T-cell (primary cell): ENCODE measurements at places on chromosomes 2 and 18.

DNA sequence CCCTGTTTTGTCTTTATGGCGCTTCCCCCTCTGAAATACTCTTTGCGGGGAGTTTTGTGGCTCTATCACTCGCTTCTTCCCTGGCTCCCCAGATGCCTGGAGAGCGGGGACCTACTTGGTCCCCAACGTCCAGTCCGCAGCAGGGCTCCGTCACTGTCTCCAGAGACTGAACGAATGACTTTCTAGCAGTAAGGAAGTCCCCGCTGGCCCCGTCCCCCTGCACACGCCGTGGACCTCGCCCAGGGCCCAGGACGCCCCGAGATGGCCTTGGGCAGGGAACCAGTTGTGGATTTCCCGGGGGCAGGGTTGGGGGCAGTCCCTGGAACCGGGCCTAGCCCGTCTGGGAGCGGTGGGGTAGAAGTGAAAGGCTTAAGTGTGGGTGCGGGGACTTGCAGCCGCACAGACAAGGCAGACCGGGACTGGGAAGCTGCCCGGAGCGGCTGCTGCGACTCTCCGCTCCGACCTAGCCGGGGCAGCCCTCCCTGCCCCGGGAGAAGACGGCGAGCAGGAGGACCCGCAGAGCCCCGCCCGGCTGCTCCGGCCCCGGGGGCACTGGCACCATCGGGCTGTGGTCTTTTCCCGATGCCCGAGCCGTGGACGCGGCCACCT, 821 bp upstream of the EPHA4 start:
- DNase-seq, result peak; percentile 8

- no peak for DNase-seq
Measured at GRCh38 chr2:238946318-238947242, 98.7 kb downstream of the TWIST2 start.

GRCh38 chr2:71494523-71495155, 41.3 kb downstream of the DYSF start:
- no peak for DNase-seq

GRCh38 chr2:30649278-30649677, 158.0 kb downstream of the CAPN13 start:
- no peak for DNase-seq

GRCh38 chr18:49565612-49566011, 3.8 kb downstream of the LIPG start:
- no peak for DNase-seq

DNA sequence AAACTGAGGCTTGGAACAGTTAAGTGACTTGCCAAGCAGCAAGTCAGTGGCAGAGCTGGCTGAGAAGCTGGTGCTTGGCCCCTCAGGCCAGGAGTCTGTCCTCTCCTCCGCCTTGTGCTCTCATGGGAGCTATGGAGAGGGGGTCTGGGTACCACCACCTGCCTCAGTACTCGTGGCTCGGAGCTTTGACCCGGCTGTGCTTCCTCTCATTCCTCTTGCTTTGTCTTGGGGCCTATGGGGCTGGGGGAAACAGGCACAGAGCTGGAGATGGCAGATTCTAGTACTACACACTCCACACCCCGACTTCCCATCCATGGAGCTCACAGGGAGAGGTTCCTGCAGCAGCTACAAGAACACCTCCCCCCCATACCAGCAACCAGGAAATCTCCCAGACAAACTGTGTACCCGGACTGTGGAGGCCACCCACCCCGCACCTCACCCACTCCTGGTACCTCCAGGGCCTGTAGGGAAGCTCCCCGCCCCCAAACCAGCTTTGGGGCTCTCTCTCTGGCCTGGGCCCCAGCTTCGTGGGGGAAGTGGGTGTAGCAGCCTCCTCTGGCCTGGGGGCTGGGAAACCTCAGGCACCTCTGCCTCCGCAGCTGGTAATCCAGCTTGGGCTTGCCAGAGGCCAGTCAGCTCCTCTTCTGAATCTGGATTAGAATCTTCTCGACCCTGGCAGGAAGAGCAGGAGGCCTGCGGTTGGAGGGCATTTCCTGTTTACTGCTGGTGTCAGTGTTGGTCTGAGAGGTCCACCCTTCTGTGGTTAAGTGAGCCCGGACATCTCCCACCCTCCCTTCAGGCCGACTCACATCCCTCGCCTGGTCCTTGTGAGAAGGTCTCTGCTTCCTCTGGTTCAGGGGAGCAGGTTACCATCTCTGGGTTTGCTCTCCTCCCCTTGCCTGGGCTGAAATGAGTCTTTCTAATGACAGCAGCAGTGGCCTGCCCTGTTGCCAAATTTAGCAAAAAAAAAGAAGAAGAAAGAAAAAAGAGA, 22.3 kb upstream of the RHOB start:
- DNase-seq, result peak; percentile 21

DNA sequence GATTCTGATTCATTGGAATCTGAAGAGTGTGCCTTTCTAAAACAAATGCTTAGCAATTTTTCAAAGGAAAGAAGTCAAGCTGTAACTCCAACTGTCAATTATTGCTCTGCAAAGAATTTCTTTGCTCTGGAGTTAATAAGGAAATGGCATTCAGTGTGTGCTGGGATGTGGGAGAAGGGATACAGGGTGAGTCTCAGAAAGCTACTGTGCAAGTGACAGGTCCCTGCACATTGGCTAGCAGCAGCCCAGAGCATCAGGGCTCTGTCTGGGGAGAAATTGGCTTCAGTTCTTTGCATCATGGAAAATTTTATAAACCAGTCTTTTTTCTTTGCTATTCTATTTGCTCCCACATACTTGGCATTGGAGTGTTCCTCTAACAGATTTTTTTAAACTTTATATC, 1.1 kb upstream of the SYT4 start:
- DNase-seq, result no peak

- DNase-seq, result no peak
Measured at GRCh38 chr18:45374878-45375630, 240.2 kb upstream of the SLC14A2 start.

- no peak for DNase-seq
Measured at GRCh38 chr2:200592406-200593075, 6.7 kb downstream of the AOX1 start.

- no peak for DNase-seq
Measured at GRCh38 chr2:200021449-200022114, 66.2 kb downstream of the MAIP1 start.

DNA sequence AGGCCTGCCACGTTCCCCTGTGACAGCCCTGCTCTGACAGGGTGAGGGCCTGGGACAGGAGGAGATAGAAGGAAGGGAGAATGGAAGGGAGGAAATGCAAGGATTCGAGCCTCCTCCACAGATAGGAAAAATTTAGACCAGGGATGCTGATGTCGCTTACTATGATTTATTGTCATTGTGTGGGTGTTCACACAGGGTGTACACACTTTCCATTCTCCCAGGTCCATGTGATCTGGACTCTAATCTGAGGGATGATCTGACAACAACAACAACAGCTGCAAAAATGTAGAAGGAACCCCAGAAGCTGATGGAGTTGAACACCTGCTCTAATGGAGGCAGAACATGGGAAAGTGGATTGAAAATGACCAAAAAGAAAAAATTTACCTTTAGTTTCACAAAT, 231.7 kb upstream of the TNP1 start:
- DNase-seq, result no peak

DNA sequence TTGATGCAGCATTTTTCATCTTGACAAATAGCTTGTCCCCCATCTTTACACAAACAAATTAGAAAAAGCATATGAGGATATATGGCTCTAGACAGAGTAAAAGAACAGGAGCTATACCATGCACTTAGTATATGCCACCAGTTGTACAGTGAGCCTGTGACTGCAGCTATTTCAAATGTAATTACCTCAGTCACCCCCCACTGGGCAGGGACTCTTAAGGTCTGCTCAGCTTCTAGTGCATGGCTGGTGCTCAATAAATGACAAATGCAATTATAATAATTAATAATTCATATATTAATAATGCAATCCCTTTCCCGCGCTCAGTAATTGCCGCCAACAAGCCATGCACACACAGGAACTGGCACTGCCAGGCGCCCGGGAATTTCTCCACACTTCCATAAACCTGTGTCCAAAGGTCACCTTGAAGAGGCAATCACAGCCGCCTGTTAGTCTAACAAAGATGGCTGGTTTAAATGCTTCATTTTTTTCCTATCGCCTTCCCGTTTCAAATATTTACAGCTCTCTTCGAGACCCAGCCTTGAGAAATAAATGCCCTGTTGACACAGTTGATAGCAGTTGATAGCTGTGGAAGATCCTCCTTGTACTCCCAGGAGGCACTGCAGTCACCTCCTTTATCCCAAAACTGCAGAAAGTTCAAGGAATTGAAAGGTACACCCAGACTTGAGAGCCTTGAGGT, 156.6 kb downstream of the INO80D start:
- DNase-seq, result no peak

DNA sequence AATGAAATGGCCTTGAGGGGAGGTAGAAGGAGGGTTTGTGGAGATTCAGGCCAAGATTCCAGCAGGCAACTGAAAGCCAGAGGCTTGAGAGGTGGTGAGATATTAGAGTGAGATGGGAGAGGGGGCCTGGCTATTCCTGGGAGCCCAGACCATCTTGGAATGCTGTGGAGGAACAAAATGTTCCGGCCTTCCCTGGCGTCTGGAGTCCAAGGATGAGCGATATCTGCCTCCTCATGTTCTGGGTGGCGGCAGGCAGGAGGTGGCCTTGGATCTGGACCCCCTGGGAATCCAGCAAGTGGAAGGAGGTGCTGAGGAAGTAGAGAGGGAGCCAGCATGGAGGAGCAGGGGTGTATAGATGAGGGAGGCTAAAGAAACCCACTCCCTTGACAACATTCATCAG, 335.9 kb downstream of the CYP26B1 start:
- DNase-seq, result no peak

DNA sequence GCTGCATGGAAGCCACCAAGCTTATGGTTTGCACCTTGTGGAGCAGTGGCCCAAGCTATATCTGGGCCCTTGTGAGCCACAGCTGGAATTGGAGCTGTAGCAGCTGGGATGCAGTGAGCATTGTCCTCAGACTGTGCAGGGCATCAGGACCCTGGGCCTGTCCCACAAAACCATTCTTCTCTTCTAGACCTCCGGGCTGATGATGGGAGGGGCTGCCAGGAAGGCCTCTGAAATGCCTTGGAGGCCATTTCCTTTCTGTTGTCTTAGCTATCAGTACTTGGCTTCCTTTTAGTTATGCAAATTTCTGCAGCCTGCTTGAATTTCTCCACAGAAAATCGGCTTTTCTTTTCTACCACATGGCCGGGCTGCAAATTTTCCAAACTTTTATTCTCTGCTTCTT, 46.4 kb upstream of the CSRNP3 start:
- DNase-seq, result no peak

GRCh38 chr2:240960309-240960970, 38.0 kb upstream of the SNED1 start:
- DNase-seq, result no peak

DNA sequence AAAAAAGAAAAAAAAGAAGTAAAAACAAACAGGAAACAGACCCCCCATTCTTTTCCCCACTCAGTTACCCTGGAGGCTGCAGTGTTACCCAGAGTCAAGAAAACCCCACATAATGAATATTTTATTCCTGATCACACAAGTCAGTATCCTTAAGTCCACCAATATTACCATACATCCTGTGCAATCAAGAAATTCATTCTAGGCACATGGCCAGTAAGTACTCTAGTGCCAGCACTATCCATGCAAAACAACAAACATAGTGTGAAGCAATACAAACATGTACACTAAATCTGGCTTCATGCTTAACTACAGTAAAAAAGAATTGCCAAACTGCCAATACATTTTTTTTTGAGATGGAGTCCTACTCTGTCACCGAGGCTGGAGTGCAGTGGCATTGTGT, 111.6 kb downstream of the FAM168B start:
- no peak for DNase-seq

- no peak for DNase-seq
Measured at GRCh38 chr2:135245071-135245470, 193.0 kb downstream of the RAB3GAP1 start.

GRCh38 chr2:18527822-18528221, 32.6 kb downstream of the RDH14 start:
- DNase-seq, result no peak

DNA sequence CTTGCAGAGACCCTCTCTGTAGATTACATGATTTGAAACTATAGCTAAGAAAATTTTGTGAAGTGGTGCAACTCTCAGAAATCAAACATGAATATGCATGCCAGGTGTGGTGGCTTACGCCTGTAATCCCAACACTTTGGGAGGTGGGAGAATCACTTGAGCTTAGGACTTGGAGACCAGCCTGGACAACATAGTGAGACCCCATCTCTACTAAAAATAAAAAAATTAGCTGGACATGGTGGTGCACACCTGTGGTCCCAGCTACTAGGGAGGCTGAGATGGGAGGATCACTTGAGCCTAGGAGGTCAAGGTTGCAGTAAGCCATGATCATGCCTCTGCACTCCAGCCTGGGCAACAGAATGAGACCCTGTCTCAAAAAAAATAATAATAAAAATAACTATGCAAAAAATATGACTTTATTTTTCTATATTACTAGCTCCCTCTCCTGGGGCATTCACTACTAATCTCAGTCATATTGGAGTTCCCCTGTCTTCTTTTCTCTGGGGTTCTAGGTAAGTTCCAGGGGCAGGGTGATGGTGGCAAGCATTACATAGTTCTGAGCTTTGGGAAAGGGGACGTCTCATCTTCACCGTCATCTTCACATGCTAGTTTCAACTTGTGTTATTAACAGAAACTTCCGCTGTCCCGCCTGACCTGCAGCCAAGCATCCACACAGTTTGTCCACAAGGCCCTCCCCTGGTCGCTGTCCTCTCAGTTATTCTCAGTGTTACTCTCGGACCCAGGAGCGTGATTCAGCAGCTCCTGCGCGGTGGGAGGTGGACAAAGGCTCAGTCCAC, 96.8 kb upstream of the MBOAT2 start:
- no peak for DNase-seq

GRCh38 chr2:28601616-28602015, 105.8 kb downstream of the PLB1 start:
- no peak for DNase-seq
